ENCODE measurements at places on chromosomes 5 and 9. TPM values are rescaled to one million over a fixed set of nuclear protein-coding genes. Genes with fewer than 3 reads are reported as not detected.

DNA sequence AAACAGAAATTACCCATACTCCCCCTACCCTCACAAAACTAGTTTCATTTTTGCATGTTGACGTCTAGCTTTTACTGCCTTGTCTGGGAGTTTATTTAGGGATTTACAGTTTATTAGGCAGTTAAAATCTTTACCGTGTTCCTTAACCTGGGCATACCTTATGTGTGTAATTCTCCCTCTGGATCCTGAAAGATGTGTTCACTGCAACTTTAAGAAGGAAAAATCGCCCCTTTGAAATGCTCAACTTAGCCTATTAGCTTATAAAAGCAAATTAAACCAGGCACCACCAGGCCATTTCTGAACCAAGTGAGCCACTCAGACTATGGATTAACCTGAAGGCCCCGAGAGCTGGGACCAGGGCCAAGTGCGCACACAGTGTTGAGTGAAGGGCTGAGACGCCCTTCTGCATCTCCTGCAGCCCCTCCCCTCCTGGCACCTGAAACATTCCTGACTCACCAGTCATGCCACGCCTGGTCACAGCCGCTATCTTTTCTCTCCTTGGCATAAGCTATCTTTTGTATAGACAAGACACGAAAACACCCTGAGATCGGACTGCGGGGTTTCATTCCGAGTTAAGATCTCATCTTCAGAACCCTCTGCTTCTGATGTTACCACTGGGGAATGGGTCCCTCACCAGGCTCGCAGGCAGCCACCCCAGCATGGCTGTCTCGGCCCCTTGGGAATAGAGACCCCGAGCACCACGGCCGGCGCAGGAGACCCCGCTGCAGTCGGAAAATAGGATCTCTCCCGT, 111.9 kb downstream of the ROR2 start:
- peak; percentile 19 for DNase-seq

- no peak for DNase-seq
Observed at GRCh38 chr9:117425566-117425965, 10.7 kb upstream of the ASTN2 start.

The ENHO gene
- 1.4 TPM for total RNA-seq

DNA sequence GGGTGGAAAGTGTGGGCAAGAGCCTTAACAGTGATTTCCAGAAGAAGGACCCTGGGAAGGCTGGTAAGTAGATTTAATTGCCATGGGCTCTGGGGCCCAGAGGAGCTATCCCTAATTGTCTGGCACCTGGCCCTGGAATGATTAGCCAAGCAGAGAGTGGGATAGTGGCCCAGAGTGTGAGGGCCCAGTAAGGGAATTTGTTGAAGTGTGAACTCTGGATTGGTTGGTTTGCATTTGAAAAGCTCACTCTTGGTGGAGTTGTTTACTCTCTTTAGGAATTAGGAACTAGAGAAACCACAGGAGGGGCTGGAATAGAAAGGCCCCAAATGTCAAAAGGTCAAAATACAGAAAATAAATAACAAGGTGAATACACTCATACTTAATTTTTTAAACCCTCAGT, 207.1 kb downstream of the GABRG2 start:
- DNase-seq = no peak

DNA sequence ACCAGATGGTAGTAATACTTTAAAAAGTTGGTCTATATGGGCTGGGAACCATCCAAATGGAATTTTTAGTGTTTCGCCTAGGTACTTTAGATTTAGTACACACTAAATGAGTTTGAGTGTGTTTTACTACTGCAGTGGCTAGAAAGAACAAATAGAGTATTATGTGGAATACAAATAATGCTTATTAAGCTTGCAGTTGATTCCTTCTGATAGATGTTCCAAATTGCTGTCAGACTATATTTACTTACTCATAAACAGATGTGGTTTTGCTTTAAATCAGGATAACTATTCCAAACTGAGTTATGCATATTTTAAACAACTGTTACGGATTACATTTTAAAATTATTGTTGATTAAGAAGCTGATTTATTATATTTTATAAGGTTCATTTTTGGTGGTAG, 103.3 kb downstream of the ZSWIM6 start:
- DNase-seq = no peak

DNA sequence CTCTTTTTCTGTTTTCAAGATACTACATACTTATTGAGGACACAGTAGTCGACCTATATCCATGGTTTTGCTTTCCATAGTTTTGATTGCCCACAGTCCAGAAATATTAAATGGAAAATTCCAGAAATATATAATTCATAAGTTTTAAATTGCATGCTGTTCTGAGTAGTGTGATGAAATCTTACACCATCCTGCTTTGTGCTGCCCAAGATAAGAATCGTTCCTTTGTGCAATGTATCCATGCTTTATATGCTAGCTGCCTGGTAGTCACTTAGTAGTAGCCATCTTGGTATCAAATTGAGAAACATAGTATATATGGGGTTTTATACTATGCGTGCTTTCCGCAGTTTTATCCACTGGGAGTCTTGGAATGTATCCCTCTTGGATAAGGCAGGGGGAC, 59.0 kb downstream of the CWC27 start:
- DNase-seq = no peak

The QRFP gene
- total RNA-seq = not detected

- peak; percentile 17 for DNase-seq
Observed at GRCh38 chr5:164475339-164475977, 970.0 kb downstream of the MAT2B start.

GRCh38 chr5:56471707-56472106, 238.6 kb upstream of the ANKRD55 start:
- DNase-seq = no peak

The ADCY2 gene
- total RNA-seq = not detected

GRCh38 chr5:151199581-151200185, 24.2 kb downstream of the CCDC69 start:
- no peak for DNase-seq

GRCh38 chr9:95512709-95513095, 4.1 kb downstream of the PTCH1 start:
- DNase-seq = no peak

DNA sequence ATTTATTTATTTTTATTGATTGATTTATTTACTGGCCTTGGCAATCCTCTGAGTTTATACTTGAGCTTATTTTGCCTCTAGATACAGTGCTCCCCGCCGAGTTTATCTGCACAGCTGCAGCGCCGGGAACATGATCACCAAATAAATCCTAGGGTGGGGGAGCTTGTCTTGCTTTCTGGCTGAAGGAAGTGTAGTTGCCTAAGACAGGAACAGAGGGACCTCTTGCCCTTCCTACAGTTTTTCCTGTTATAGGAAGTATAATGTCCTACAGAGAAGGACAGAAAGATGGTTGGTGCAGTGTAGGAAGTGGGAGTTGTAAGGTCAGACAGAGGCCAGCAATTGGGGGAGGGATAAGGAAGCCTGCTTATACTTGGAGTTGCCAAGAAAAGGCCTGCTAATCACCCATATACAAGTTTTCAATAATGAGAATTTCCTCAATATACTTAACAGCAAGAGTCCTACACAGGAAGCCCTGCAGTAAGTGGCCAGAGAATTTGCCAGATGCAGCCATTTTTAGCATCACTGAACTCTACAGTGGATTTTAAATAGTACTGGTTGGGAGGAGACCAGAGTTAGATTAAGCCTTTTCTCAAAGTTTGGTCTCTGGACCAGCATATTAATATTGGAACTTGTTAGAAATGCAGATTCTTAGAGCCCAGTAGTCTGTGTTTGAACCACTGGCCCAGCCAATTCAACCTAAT, 7.7 kb downstream of the AOPEP start:
- no peak for DNase-seq

DNA sequence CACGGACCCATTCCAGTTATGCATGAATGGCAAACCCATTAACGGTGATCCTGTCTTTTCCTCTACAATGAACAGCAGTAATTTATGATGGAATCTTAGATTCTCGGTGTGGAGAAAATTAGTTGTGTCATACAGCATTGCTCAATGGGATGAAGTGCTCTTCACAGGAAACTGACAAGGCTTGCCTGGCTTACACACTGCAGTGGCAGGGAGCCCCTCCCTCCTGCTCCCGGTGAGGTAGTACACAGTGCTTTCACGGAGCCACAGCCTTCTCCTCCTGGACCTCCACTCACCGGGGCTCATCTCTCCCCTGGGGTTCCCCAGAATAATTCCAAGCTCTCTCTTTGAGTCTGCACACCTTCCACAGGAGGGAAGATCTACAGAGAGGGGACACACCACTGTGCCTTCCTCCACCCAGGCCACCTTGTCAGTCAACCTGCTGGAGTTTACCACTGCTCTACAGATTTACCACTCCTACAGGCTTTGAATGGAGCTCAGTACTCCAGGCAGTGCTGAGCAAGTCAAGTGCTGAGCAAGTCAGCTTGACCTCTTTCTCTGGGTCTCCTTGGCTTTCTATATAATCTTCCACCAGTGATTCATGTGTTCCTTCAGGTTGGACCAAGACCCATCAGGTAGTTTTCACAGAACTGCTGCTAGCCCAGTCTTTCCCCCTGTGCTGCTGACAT, 59.1 kb upstream of the TBC1D2 start:
- DNase-seq = no peak

- DNase-seq = no peak
Observed at GRCh38 chr5:111198281-111198966, 25.8 kb upstream of the CAMK4 start.

The PRELID1 gene
- 582 TPM for total RNA-seq

DNA sequence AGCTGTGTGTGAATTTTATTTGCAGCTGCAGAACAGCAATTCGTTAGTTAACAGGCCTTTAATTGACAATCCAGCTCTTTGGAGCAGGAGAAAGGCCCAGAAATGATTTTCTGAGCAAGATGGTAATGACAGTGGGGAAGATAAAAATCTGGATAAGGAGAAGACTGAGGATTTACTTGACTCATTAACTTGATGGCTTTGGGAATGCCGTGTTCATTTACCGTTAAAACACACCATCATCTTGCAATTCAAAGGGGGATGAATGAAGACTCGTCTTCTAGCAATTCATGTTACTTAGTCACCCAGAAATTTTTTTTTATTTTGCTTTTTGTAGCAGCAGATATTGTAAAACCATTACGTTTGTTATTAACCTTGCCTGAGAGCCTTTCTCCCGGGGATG, 52.0 kb downstream of the PTTG1 start:
- DNase-seq = no peak

DNA sequence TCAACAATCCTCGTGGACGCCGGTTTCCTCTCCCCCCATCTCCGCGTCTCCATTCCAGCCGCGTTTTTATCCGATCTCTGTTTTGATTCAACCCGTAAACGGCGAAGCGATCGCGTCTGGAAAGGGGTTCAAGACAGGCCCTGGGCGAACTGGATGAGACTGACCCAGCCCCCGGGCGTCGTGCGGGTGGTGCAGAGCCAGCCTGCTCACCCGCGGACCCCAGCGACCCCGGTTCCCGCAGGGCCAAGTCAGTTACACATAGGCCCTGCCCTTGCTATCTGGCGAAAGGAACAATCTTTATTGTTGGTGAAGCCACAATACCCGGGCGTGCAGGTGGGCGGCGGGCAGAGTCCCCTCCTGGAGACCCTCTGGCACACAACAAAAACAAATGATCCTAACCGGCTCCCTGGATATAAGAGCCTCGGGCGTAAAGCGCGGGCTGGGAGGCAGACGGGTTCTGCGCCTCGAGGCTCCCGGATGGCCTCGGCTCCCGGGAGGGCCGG, 1.8 kb downstream of the TLX3 start:
- no peak for DNase-seq

DNA sequence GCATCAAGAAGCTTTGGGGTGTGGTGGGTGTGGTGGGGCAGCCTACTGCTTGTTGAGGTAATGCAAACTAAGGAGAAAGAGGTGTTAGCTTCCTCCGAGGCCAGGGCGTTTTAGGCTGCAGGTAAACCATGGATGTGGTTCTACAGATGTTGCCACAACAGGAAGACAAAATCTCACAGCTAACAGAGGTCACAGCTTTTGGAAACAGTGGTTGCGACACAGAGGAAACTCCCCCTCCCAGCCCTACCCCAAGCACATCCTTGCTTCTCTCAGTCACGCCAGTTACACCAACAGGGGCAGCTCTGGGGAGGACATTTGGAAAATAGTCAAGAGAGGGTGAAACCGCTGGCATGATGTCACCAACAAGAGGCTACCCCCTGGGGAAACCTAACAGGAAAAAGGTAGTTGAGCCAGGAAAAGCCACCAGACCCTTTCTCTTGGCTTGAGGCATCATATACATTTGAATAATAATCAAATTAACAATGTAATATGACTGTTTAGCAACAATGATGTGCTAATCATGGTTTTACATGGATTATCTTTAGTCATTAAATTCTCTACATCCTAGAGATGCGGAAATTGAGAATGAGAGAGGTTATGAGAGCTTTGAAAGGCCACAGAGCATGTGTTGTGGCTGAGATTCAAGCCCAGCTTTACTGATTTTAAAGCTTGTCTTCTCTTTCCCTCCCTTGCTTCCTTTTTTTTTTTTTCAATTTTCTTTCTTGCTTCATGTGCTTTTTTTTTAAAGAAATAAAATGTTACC, 82.2 kb upstream of the IL12B start:
- DNase-seq = no peak

DNA sequence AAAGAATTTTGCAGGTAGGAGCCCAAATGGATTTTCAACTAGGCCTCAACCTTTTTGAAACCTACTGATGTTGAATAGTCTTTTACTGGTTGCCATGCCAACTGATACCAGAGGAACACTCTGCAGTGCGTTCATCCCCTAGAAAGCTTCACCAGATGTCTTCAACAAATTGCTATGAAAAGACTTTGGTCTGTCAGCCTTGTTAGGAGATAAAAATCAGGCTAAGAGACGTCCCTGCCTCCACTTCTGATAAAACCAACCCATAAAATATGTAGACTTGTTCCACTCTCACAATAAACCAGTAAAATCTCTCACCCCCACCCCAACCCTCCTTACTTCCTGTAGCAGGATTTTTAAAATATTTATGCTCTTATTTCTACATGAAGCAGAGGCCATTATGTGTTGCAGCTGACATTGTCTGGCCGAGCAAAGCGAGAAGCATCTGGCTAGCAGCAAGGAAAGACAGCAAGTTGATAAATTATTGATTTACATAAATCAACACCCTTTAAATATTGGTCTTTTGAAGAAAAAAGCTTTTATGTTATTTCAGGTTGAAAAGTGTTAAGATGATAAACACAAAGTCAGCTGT, 428.7 kb downstream of the ISL1 start:
- no peak for DNase-seq

The OMD gene
- total RNA-seq = not detected

DNA sequence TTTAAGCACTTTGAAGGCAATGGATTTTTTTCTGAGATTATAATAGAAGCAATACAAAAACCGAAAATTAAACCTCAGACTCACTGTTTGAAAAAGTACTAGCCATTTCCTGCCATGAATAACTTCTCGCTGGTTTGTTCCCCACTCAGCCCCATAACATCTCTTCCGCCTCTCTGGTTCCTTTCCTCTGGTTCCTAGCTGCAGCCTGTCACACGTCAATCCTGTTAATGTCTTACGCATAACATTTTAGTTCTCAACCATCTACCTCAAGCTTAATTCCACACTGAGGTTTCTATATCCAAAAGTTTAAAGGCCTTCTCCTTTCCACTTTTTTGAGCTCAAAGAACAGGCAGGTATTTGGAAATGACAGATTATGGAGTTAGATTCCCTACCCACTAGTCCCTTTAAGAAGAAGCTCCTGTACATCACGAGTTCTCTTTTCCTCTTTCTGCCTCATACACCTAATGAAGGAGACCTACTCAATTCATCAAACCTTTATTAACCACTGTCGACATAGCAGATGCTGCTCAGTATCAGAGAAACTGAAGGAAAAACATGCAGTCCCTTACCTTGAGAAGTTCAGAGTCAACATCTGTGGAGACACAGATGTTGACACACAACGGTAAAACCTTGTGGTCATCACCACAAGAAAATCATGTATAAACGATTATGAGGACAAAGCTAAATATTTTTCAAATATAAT, 243.0 kb upstream of the PTGER4 start:
- no peak for DNase-seq

All from HT-29 (cell line).